ENCODE measurements at places on chromosomes 3 and 15.

DNA sequence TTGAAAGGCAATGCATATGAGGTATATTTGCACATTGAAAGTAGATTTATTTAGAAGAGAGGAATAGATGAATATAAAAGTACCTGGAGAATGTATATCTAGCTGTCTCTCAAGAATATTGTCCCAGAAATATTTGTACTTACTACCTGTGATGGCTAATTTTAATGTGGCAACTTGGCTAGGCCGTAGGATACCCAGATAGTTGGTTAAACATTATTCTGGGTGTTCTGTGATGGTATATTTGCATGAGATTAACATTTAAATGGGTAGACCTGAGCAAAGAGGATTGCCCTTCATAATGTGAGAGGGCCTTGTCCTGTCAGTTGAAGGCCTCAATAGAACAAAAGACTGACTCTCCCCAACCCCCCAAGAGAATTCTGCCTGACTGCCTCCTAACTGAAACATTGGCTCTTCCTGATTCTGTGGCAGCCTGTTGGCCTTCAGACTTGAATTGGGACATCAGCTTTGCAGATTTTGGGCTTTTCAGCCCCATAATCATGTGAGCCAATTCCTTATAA is 69.4 kb upstream of the FILIP1L start:
- no peak for DNase-seq

- DNase-seq: no peak
Measured at GRCh38 chr3:161149529-161149928, 44.4 kb upstream of the B3GALNT1 start.

DNA sequence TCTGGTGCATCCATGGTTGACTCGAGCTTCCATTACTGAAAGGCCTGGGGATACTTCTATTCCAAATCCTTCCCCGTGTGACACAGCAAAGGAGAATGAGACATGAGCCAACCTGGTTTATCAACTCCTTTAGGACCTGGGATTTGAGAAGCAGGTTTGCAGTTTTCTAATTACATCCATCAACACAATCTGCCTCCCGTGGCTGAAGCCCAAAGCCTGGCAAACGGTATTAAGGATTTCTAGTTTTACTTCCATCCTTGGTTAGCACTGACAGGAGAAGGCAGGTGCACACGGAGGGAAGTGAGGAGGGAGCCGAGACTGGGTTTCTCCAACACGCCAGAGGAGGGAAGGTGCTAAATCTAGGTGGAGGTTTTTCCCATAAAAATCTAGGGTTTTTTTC is 79.0 kb downstream of the MYLK start:
- DNase-seq: no peak

DNA sequence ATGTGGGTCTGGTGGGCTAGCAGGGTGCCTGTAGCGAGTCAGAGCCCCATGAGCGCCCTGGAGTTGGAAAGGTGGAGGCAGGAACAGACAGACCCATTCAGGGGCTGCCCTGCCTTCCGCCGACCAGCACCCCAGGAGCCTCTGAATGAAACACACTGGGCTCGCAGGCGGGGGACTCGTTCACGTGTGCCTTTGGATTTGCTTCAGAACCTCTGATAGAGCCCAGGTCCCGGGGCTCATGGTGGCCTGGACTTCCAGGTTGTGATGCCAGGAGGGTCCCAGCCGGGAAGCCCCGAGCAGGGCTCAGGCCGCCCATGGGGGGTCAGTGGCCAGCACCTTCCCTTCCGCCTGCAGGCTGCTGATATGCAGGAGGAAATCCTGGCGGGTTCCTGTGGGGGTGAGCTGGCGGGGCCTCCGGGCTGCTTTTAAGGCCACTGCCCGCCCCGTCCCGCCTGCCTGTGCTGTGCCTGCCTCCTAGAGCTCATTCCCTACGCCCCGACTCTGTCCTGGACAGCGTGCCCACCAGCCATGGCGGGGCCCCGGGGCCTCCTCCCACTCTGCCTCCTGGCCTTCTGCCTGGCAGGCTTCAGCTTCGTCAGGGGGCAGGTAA is at the start of gene STAB1:
Gene STAB1, plus strand, starts transcription at position 453 of the 610 bp plus-strand sequence. Its CDS starts 76 bp downstream, at position 529.
- DNase-seq: no peak

DNA sequence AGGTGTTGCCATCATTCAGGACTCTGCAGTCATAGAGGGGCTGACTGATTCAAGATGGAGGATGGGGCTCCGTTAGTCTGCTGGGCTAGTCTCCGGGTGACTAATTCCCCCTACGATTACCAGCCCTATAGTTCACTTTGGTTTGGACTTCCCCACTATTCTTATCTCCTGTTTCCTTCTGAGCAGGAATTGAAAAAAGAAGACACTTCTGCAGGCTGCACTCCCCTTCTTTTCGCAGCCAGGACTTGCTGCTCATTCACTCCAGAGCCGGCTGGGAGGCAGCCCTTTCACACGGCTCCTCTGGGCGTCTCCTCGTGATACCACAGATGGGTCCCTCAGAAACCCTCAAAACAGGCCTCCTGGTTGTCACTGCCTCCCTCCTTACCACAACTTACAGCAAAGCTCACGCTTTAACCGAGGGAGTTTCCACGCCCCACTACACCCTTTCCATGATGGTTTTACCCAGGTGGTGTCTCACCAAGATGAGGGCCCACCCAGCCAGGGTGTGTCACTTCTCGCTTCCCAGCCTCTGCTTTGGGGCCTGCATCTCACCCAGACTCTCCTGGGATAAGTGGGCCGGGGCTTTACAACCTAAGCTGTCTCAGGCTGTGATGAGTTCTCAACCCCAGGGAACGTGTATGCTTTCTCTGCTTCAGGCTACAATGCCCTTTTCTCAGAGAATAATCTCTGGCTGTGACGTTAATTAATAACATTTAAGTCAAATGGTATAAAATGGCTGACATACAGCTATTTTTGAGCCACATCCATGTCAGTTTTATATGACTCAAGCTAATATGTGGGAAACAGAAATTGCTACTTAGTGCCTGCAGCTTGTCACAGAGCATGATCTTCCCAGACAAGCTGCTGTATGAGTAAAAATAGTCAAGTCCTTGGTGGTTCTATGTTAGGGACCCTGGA is 11.9 kb downstream of the CX3CR1 start:
- peak; percentile 17 for DNase-seq

- no peak for DNase-seq
Measured at GRCh38 chr15:25052191-25052999, 97.6 kb downstream of the SNRPN start.

GRCh38 chr15:63156755-63157117 is 541 bp downstream of the RPS27L start:
- DNase-seq: no peak

All from activated naive CD4-positive, alpha-beta T cell (primary cell).